ENCODE measurements at places on chromosomes 2 and 18.

GRCh38 chr2:182593394-182593975, 122.6 kb upstream of the DNAJC10 start:
- DNase-seq = no peak

DNA sequence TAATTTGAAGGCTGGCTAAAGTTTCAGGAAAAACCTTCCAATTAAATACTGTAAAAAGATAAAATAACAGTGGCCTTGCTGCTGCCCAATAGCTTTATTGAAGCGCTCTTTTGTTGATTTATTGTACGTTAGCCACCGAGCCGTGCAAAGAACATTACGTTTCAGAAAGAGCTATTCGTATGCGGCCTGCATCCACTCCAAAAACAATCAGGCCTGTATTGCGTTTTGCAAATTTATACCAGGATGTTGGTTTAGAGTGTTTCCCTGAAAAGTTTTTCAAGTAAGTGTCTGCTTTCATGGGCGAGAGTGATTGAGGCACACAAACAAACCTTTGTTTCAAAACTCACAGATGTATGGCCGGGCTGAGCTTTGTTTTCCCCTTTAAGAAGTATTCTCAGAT, 257.2 kb upstream of the SALL3 start:
- no peak for DNase-seq

DNA sequence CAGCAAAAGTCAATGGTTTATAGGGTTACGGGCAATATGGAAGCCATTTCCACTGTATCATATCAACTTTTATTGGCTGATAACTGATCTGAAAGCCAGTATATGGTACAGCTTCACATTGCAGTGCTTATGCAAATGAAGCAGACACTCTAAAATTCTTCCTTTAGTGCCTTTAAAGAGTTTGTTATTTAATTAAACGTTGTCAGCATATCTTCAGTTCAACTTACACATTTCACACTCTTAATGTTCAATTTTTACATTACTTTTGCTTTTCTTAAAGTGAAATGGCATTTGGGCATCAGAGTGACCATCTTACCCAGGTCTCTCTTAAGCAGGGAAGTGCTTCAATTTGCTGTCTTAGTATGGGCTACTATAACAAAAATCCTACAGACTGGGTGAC, 420.1 kb downstream of the NCKAP5 start:
- no peak for DNase-seq

GRCh38 chr18:58792086-58792485, 72.6 kb upstream of the ZNF532 start:
- DNase-seq = no peak

DNA sequence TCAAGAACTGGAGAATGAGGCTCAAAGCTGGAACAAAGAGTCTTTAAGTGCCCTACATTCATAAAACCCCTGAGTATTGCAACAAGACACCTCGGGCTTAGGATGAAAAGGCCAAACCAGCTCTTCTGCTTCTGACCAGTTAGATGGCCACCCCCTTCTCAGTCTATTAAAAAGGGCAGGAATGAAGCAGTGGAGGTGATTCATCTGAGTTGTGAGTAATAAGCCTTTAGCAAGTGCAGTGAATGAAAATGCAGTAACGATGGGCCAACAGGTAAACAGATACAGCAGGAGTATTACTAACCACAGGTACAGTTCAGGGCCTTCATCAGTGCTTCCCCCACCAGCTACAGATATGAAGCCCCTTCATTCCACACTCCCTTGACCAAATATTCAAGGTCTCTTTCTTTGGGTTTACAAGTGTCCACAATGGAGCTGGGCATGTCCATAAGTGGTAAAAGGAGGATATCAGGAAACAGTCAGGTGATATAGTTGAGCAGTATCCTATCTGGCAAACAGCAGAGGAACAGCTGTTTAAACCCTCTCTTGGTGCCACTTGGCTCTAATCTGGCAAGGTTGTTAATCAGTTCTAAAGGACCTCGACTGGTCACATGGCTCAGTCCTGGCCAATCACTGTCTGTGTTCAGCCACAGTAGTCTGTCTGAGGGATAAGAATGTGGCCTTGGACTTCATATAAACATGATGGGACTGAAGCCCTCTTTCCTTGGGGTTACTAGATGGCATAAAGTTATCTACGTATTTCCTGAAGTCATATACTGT, 17.8 kb downstream of the SERPINB13 start:
- no peak for DNase-seq

DNA sequence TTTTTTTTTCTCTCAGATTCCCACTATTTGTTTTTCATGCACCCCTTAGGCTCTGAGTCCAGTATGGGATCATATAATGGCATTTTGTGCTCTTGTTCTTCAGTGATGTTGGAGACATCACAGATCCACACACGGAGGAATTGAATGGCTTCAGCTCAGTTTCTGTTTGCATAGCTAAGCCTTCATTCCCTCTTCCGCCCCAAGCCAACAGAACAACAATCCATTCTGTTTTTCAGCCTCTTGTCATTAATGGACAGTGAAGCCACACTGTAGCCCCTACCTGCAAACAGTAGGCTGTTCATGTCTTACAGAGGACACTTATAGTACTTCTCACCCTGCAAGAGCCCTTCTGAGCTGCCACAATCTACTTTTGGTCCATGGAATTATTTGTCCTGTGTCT, 64.0 kb upstream of the ZSWIM2 start:
- DNase-seq = no peak

- no peak for DNase-seq
Observed at GRCh38 chr2:38598991-38599295, 3.8 kb downstream of the HNRNPLL start.

- peak; percentile 42 for DNase-seq
Observed at GRCh38 chr2:9753665-9754531, 89.4 kb upstream of the TAF1B start.

DNA sequence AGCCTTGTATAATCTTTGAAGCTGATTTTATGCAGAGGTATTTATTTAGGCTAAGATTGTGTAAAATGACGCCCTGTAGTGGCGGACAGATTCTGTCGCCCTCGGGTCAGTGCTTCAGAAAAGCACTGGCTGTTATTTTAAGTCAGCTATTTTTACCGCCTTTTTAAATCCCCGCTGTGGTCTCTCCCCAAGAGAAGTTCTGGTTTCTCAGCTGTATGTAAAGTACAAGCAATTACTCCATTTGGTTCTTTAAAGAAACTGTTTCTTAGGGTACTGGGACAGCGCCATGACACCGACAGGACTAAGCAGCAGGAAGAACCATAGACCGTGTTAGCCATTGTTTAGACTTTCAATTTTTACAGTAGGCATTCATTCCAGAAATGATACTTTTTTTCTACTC, 65.0 kb downstream of the UGGT1 start:
- DNase-seq = no peak

DNA sequence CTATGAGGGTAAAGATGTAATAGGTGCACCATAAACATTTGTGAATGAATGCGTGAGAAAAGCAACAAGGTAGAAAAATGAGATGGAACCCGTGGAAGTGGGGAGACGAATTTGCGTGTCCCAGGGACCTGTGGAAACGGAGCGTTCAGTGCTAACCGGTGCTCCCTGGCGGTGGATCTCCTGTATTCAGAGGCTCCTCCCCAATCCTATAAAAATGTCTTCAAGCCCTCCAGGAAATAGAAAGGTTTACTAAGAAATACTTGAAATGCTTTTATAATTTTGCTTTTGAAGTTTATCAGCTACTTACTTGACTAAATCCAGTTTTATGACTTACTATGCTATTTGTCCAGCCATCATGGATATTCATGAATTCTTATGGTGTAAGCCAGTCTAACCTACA, 62.8 kb upstream of the RBM44 start:
- DNase-seq = no peak

- no peak for DNase-seq
Observed at GRCh38 chr18:9017905-9018227, 84.6 kb upstream of the NDUFV2 start.

DNA sequence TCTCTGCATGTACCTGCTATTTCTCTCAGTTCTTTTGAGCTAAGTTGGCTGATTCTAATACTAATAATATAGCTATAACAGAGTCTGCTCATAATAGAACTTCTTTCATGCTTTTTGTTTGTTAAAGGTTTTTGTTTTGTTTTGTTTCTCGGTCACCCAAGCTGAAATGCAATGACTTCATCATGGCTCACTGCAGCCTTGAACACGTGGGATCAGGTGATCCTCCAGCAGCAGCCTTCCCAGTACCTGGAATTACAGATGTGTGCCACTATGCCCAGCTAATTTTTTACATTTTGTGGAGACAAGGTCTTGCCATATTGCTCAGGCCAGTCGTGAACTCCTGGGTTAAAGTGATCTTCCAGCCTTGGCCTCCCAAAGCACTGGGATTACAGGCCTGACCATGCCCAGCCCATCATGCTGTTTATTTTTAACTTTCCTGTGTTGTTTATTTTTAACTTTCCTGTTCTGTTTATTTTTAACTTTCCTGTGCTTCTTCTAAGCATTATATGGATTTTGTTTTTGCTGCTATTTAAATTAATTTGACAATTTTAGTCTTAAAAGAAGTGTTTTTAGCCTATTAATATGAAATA, 763.8 kb upstream of the CDH7 start:
- no peak for DNase-seq

GRCh38 chr2:221318376-221319130, 253.6 kb downstream of the EPHA4 start:
- no peak for DNase-seq

DNA sequence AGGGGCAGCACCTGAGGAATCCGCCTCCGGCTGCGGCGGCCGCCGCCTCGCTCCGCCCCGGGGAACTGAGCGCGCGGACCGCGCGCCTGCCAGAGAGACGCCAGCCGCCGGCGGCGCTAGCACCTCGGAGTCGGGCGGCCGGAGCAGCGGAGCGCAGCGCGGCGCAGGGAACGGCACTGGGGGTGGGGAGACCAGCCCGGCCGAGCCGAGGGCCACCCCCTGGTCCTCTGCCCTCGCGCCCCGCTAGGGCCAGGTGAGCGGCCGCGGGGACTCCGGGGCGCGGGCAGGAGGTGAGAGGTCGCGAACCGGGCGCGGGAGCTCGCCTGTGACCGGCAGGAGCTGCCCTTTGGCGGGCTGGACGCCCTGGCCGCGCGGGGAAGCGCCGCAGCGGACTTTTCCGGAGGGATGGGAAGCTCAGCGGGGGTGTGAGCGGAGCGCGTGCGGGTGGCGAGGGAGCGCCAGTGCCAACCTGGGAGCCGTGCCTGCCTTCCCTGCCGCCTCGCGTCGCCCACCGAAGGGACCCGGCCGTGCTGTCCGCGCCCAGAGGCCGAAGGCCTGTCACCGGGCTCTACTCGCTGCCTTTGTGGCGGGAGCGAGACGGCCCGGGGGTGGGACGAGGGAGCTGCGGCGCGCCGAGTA, at the start of gene GREB1L:
TSS of gene GREB1L (plus strand) at position 92 of the 639 bp plus-strand sequence. CDS start 141,287 bp downstream, outside the sequence.
- no peak for DNase-seq

DNA sequence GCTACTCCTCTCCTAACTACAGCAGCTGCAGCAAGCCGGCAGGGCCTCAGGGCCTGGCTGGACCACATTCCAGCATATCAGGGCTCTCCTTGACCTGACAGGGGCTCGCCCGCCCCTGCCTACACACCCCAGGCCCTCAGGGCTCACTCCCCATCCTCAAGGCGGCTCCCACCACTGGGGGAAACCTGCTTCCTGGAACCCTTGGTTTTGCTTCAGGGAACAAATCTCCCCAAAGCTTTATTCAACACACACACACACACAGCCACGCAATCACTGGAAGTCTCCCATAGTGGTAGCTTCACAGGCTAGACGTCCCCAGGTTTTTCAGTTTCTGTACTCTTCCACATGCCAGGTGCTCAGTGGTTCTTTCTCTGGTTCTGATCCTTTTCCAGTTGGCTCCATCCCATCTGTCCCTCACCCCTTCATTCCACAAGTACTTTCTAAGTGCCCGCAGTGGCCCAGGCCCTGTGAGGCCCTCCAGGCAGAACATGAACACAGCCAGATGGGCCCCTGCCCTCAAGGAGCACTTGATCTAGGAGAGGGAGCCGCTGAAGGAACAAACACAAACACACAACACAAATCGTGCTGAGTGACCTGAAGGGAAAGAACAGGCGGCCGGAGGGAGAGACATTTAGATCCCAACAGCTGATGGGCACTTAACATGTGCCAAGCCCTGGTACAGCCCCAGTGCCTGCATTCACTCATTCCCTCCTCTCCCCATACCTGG, 51.1 kb downstream of the TNS1 start:
- no peak for DNase-seq

DNA sequence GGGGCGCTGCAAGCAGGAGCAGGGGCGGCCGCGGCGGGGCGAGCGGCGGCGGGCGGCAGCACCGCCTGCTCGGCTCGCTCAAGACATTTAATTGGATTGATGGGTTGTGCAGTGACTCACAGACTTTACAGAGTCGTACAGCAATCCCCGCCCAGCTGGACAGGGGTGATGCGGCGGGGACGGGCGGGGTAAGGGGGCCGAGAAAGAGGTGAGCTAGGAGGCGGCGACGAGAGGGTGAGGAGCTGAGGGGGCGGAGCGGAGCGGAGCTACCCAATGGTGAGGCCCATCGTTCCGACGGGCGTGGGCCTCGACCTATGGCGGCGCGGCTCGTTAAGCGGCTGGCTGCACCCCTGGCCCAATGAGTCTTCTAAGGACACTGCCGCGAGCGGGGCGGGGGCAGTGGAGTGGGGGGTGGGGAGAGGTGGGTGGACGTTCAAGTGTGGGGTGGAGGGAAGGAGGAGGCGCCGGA, 97.1 kb upstream of the SERTAD2 start:
- DNase-seq = peak; percentile 100

GRCh38 chr18:29104227-29104626, 927.3 kb upstream of the CDH2 start:
- no peak for DNase-seq

GRCh38 chr2:6011921-6012320, 319.7 kb downstream of the SOX11 start:
- DNase-seq = no peak

GRCh38 chr2:95041060-95041823, 15.7 kb downstream of the MAL start:
- DNase-seq = no peak

All from activated CD4-positive, CD25-positive, alpha-beta regulatory T cell (primary cell).